NCI-H226 (cell line): ENCODE measurements at places on chromosomes 7 and 10.

DNA sequence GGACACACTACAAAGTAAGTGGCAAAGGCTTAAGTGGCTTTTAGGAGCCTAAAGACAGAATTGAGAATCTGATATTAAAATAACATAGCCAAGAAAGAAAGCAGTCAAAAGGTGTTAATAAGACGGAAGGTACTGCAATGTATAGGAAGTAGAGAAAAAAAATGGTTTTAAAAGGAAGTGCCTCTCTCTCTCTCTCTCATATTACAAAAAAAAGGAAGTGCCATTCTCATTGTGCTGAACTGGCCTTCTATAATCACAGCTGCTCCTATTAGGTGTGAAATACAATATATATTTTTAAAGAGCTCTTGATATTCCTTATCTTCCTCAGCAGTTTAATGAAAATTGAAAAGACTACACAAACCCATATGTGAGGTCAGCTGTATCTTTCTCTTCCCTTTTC lies 199.4 kb upstream of the NPVF start:
- DNase-seq: no peak

DNA sequence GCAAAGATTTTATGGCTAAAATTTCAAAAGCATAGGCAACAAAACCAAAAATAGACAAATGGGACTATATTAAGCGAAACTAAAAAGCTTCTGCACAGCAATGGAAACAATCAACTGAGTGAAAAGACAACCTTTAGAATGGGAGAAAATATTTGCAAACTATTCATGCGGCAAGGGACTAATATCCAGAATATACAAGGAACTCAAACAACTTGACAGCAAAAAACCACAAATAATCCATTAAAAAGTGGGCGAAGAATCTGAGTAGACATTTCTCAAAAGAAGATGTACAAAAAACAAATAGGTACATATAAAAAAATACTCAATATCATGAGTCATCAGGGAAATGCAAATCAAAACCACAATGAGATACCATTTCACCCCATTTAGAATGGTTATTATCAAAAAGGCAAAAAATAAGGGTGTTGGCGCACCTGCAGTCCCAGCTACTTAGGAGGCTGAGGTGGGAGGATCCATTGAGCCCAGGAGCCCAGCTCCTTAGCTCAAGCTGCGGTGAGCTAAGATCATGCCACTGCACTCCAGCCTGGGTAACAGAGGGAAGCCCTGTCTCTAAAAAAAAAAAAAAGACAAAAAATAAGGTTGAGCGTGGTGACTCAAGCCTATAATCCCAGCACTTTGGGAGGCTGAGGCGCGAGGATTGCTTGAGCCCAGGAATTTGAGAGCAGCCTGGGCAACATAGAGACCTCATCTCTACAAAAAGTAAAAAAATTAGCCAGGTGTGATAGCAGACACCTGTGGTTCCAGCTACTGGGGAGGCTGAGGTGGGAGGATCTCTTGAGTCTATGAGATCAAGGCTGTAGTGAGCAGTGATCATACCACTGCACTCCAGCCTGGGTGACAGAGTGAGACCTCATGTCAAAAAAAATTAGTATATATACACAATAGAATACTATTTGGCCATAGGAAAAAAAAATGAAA lies 4.2 kb upstream of the CCM2 start:
- DNase-seq: no peak

DNA sequence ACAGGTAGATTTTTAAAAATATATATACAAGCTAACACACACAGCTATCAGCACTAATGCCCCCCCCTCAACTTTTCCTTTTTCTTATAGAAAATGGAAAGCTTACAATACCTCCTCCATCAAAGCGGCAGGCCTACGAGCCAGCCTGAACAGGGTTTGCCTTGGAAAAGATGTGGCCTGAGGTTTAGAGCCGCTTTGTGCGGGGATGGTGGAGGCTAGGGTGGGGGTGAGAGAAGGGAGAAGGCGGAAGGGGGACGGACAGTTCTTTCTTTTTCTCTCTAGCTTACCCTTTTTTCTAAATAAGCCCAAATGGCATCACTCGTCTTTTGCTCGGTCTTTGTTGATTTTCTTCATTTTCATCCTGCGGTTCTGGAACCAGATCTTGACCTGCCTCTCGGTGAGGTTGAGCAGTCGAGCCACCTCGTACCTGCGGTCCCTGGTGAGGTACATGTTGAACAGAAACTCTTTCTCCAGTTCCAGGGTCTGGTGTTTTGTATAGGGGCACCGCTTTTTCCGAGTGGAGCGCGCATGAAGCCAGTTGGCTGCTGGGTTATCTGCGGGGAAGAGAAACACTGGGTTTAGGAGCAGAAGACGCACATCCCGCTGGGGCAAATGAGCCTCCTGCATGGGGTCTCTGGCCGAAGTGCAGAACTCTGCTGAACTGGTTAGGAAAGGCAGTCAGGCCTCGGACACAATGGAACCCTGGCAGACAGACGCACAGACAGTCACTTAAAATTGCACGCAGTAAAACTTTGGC lies 1.9 kb downstream of the HOXA9 start:
- DNase-seq: no peak

- no peak for DNase-seq
These were observed 1.5 kb downstream of the SVOPL start for GRCh38 chr7:138699661-138700060.

- no peak for DNase-seq
These were observed 243.2 kb upstream of the SLC26A5 start for GRCh38 chr7:103689255-103689654.

DNA sequence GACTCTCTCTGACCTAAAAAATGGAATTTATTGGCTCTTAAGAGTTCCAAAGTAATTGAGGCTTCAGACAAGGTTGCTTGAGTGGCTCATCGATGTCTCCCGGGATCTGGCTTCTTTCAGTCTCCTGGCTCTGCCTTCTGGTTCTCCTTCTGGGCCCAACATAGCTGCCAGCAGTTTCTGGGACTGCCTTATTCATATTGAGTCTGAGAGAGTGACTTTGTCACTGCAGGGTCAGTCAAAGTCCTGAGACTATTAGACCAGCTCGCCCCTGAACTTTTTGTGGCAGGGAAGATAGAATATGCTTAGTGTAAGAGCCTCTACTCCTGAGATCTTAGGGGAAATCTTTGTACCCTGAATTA lies 94.0 kb downstream of the MMRN2 start:
- no peak for DNase-seq

DNA sequence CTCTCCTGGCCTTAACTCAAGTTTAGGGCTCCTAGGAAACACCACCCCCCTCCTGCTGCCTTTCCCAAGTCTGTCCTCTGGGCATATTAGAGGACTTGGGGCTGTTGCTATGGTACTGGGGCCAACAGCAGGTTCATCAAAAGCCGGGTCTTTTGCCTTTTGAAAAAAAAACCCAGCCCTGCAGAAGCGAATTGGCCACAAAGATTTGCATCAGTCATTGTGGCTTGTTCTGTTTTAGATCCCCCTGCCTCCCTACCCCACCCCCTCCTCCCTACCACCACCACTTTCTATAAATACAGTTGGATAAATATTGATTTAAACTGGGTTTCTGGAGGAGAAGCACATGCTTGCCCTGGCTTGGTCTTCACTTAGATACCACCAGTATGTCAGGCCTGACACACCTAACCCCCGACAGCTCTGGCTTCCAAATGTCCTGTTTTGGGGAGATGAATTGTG lies 7.0 kb downstream of the MXI1 start:
- DNase-seq: no peak

GRCh38 chr7:25391961-25392587 lies 163.8 kb upstream of the NPVF start:
- DNase-seq: no peak

GRCh38 chr7:148356303-148356702 lies 234.3 kb upstream of the C7orf33 start:
- DNase-seq: no peak

- no peak for DNase-seq
These were observed 898.6 kb downstream of the KCNMA1 start for GRCh38 chr10:76738991-76739390.

- no peak for DNase-seq
These were observed 61.2 kb upstream of the WNT16 start for GRCh38 chr7:121267612-121268011.

- peak; percentile 89 for DNase-seq
These were observed 68.9 kb downstream of the PHTF2 start for GRCh38 chr7:77867537-77867865.

DNA sequence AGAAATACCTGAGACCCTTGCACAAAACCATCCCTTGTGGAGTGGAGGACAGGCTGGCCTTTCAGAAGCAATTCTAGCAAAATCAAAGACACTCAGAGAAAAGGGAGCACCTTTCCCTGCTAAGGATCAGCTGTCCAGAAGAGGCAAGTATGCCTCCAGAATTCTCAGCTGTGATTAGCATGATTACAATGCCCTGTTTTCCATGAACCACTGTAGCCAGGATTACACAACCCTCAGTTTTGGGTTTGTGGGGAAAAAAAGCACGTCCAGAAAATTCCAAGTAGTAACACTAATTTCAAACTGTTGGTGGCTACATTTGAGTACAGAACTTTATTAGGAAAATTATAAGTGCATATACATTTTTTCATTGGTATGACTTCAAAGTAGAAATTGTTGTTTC lies 15.0 kb downstream of the CXCL12 start:
- DNase-seq: no peak

DNA sequence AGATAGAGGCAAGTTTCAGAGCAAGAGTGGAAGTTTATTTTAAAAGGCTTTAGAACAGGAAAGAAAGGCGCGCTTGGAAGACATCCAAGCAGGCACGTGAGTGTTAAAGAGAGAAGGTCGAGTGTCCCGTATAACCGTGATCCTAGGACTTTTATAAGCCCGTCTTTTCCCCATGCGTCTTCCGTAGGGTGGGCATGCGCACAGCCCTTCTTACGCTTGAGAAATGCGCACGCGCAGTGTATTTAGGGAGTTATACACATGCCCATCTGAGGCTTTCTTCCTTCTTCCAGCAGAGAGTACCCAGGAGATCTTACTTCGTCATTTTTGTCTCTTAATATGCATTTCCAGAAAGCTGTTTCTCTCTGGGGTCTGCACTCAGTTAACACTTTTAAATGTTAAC lies 52.4 kb downstream of the CALD1 start:
- no peak for DNase-seq

- no peak for DNase-seq
These were observed 142.4 kb upstream of the PRR15 start for GRCh38 chr7:29421010-29421956.

DNA sequence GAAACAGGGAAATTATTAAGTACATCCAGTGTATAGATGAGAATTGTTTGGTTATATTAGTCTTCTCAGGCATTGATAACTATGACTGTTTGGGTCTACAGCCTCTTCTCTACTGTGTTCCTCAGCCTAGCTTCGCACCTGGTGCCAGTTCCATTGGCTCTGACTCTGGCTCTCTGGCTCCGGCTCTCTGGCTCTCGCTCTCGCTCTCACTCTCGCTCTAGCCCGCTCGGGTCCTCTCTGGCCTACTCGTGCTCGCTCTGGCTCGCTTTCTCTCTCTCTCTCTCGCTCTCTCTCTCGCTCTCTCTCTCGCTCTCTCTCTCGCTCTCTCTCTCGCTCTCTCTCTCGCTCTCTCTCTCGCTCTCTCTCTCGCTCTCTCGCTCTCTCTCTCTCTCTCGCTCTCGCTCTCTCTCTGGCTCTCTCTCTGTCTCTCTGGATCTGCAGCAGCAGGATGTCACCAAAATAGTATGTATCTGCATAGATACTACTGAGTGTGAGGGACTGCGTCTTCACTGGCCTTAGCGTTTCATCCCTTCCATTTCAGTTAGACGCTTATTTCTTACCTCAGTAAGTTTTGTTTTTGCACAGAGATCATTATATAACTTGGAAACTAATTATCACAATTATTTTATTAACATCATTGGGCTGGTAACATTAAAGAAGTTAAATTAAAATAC lies 6.5 kb upstream of the SSBP1 start:
- no peak for DNase-seq

DNA sequence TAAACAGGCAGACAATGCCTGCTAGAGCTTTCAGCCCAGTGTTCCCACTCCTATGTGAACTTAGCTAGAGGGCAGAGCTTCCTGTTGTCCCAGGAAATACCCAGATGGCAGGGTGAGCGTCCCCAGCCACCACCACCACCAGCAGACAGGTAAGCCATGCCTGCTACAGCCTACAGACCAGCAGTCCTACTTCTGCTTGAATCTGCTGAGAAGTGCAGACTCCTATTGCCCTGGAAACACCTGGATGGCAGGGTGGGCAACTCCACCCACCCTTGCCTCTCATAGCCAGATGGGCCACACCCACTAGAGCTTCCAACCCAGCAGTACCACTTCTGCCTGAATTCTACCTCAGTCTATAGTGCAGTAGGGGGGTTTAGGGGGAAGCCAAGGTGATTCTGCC lies 64.4 kb downstream of the FBXL13 start:
- no peak for DNase-seq

DNA sequence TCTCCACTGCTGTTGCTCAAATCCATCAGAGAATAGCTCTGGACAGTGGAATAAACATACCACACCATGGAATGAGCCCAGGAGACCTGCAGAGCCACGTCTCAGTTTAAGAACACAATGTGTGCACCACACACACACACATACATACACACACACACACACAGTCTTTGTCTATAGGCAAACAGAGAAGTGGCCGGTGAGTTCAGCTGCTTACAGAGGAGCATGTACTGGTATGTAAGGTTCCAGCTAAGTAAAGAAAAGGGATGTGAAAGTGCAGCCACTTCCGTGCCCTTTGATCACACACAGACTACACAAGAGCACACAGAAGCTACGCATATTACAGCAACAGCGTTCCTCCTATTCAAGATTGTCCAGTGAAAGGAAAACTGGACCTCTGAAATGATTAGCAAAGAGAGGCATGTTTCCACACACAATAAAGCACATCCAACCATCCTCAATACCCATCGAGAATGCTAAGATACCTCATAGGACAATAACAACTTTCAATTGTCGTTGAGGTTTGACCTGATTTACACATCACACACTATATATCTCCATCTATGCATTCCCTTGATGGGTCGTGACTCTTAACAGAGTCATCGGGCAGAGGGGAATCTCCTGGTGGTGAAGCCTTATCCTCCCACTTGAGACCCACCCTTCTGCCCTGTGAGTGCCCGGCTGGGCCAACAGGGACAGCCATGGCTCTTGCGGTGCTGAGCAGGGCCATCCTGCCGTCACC lies 23.6 kb downstream of the SLC35B4 start:
- DNase-seq: no peak

DNA sequence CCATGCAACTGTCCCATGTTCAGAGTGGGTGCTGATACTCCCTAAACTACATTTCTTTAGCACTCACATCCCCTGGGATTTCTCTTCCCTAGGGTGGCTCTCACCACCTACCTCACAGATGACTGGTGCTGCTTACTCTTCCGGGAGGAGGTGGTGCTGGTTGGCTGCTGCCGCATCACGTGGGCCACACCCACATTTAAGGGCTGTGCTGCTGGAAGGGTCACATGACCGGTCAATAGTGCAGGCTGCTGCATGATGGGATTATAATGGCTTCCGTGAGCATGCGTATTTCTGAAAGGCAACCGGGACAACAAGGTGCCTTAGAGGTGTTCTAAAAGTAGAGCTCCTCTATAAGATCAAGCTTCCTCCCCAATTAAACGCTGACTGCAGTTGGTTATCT lies 76.8 kb downstream of the CLEC2L start:
- no peak for DNase-seq

DNA sequence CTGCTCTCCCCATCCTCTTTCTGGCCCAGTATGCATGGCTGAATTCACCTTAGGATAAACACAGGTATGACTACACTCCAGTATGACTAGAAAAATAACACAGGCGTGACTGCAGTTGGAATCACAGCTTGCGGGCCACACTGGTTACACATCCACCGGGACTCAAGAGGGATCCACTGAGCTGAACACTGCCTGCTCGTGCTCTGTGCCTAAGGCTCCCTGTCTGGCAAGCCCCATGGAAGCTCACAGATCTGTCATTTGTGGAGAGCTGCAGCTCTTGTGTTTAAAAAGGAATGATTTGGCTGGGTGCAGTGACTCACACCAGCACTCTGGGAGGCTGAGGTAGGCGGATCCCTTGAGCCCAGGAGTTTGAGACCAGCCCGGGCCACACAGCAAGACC lies 26.8 kb downstream of the VOPP1 start:
- DNase-seq: peak; percentile 66
